ENCODE measurements at places on chromosomes 2 and 18.
A peak's percentile ranks its signal among the peaks of the same experiment; 100 is the strongest.

- no peak for DNase-seq
These were observed 67.2 kb downstream of the UGGT1 start for GRCh38 chr2:128158176-128158575.

DNA sequence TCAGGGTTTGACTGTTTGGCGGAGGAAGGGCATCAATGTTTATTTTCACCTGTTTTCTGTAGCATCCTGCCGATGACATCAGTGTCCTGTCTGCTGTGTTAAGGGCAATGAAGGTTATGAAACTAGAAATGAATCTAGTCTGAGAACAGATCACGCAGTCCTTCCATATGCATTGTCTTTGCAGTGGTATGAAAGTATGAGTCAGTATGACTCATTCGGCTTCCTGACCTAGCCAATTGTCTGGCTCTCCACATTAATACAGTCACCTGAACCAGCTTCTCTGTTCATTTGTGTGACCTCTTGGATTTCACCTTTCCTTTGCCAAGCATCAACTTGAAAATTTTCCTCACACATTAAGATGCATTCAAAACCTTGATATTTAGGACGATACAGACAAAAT, 353.8 kb downstream of the RND3 start:
- DNase-seq, result peak; percentile 97

- DNase-seq, result no peak
These were observed 7.0 kb downstream of the KRCC1 start for GRCh38 chr2:88048541-88048940.

DNA sequence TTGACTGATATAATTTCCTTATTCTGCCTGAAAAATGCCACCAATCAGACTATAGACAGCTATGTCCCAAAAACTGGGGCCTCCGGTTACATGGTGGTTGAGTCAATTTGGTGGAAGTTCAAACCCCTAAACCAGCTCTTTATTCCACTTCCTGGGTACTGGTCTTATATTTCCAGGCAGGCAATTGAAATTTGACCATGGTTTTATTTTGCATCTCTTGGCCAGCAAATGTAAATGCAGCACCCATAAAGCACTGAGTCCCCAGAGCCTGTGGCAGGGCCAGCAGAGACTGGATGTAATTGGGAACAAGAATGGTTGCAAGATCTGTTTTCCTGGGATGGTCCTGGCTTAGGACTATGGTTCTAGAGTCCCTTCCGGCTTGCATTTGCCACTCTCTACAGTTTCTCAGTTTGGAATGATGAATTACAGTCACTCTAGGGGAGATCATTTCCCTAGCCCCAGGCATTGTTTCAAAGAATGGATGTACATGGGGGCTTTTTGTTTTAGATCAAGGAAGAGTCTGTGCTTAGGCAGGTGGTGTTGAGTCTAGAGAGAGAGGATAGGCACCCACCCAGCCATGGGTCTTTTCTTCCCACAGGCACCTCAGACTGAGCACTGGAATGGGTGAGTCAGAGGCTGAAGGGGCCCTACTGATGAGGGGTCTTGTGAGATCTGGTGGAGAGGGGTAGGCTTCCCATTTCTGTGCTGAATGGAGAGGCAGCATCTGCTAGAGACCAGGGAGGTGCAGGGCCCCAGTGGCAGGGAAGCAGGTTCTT, 108.4 kb upstream of the CDC42EP3 start:
- DNase-seq, result no peak

DNA sequence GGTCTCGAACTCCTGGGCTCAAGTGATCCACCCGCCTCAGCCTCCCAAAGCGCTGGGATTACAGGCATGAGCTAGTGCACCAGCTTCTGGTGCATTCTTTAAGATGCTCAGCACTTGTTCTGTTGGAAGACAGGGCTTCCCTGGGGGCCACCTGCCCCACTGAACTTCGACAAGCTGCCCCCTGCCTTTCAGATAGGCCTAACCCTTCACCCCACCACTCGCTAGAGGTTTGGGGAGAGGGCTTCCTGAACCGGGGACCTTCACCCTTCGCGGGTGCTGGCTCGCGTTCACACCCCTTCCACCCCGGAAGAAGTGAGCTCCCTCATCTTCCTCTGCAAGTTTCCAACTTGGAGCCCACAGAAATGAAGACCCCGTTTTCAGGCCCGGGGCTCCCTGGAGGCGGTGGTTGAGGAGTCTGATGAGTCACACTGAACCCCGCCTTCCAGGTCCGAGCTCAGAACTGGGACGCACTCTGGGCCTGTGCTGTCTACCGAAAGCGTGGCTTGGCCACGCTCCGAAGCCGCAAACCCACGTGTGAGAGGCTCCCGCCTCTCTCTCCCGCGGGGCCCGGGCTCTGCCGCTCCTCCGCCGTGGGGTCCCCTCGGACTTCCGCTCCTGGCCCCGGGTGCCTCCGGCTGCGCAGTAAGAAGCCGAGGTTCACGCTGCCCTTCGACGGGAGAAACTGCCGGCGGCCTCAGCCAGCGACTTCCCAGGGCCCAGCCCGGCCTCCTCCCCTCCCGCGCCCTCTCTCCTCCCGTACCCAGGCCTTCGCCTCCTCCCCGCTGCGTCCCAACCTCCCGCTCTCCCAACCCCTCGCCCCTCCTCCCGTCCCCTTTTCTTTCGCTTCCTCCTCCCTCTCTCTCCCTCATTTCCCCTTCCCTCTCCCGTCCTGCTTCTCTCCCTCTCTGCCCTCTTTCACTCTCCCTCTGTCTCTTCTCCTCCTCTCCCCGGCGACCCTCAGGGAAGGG, 47.5 kb upstream of the SP3 start:
- DNase-seq, result peak; percentile 60

DNA sequence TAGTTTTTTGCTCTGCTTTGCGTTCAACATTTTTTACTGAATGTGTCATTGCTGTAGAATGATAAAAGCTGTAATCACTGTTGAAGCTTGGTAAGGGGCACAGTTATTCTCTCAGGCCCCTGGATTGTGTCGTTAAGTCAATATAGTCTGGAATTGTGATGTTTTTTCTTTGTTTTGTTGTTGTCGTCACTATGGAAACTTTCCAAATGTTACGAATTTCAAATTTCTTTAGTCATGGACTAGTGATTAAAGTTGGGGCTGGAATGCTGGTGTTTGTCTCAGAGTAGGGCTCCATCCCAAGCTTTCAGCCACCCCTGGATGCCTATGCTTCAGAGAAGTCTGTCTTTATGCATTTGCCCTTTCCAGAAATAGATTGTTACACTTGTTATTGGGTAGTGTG, 287.2 kb downstream of the CDH19 start:
- DNase-seq, result no peak

GRCh38 chr2:51789918-51790317, 758.0 kb upstream of the NRXN1 start:
- DNase-seq, result no peak

GRCh38 chr2:192051533-192051932, 143.2 kb downstream of the TMEFF2 start:
- no peak for DNase-seq

- peak; percentile 35 for DNase-seq
These were observed 199.5 kb downstream of the TTC32 start for GRCh38 chr2:19702267-19702666.

GRCh38 chr2:74768401-74768914, 65.5 kb upstream of the HK2 start:
- DNase-seq, result peak; percentile 4

GRCh38 chr2:121836611-121837010, 81.2 kb downstream of the TSN start:
- no peak for DNase-seq

DNA sequence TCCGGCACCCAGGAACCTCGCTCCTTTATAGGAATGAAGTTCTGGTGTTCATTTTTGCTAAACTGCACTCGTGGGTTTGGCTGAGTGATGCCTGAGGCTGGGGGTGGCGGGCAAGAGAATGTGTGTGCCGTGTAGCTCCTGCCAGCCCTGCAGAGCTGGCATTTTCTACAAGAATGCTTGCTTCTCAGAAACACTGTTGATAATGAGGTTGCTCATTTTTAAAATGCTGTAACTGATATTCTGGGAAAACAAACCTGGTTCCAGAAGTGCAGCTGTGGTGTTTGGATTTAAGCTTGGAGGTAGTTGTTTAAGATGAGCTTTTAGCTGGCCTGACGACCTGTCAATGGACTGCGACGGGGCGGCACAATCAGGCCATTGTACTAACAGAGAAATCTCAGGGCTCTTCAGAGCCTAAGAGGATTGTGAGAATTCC, 511.9 kb upstream of the TNP1 start:
- DNase-seq, result no peak

Data from fibroblast of lung (primary cell).